ENCODE measurements at places on chromosomes 3 and 15. TPM values are rescaled to one million over a fixed set of nuclear protein-coding genes. Genes with fewer than 3 reads are reported as not detected.

Gene ALS2CL
- 0.19 TPM for total RNA-seq

Gene ABI3BP
- total RNA-seq, result 0.10 TPM

Gene NR2E3
- not detected for total RNA-seq

DNA sequence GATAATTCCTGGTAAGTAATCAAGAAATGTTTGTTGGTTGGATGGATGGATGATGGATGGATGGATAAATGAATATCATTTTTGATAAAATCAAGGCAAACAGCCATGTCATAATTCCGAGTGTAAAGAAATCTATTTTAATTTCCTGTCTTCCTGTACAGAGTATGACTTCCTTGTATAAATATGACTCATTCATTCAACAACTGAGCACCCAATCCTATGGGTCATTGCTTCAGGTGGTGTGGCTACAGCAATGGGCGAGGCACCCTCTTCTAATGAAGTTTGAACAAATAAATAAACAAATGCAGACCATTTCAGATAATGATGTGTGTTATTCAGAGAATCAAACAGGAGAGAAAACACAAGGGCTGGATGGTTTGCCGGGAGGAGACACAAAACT is 198.7 kb downstream of the TNIK start:
- no peak for DNase-seq
- H3K27ac ChIP-seq, result peak overlapping the region; percentile 11
- no peaks in the 10 kb centered on the region for H3K27me3 ChIP-seq

DNA sequence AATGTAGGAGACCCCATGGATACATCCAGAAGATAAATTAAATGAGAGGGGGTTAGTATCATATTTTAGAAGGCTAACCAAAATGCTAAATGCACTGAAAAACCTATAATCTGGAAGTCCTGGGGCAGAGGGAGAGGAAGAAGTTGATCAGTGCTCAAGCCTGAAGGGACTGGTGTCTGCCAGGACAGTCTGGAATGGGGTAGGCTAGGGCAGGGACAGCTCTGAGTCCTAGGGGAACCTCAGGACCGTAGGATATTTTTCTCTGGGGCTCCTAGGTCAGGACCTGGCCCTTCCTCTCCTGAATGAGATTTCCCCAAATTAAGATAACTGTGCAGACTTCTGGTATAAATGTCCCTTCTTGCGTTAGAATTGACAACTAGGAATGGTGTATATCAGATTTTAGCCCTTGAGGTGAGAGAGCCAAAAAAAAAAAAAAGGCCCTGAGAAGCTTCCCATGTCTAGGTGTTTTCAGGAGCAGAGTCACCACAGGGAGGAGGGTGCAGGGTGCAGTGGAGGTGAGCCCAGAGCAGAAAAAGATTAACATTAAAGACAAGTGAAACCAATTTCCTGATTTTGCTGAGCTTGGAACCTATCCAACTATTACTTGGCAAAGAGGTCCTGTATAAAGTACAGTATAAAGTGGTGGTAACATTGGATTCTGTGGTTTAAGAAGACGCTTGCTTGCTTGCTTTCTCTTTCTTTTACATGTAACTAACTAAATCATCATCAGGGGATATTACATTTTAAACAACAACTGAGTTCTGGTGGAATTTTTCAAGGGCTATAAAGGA is 63.5 kb downstream of the HACD2 start:
- H3K4me3 ChIP-seq, result no peak overlapping the region
- peaks cover 4% of the 10 kb centered on the region for H3K4me1 ChIP-seq
- no peak for DNase-seq
- H3K27me3 ChIP-seq, result no peaks in the 10 kb centered on the region
- H3K36me3 ChIP-seq, result peaks cover 2% of the 10 kb centered on the region

GRCh38 chr15:75776065-75776423 is 63.4 kb upstream of the CSPG4 start:
- H3K4me1 ChIP-seq, result no peaks in the 10 kb centered on the region
- DNase-seq, result no peak
- no peaks in the 10 kb centered on the region for H3K36me3 ChIP-seq
- no peaks in the 10 kb centered on the region for H3K27me3 ChIP-seq
- H3K27ac ChIP-seq, result no peak overlapping the region

DNA sequence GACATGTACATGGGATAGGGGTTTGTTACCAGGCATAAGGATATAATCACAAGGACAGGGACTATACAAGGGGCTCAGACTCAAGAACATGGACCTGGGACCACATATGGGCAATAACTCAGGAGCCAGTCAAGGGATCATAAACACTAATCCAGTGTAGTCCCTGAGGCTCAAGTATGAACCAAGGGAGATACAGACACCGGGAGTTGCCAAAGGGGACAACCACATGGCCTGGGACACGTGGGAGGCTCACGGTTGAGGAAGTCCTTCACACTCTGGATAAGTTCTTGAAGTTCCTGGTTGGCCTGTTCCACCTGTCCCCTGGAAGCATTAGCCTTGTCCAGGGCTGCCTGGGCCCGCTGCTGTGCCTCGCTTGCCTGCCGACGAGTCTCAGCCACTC is 1.8 kb upstream of the USP19 start:
- no peak overlapping the region for H3K4me3 ChIP-seq
- H3K27me3 ChIP-seq, result no peaks in the 10 kb centered on the region
- peaks cover 4% of the 10 kb centered on the region for H3K36me3 ChIP-seq

- no peak for DNase-seq
- no peaks in the 10 kb centered on the region for H3K36me3 ChIP-seq
- H3K27ac ChIP-seq, result no peak overlapping the region
- H3K27me3 ChIP-seq, result no peaks in the 10 kb centered on the region
- H3K4me3 ChIP-seq, result no peak overlapping the region
Observed at GRCh38 chr3:129525341-129525968, 3.0 kb upstream of the RHO start.

DNA sequence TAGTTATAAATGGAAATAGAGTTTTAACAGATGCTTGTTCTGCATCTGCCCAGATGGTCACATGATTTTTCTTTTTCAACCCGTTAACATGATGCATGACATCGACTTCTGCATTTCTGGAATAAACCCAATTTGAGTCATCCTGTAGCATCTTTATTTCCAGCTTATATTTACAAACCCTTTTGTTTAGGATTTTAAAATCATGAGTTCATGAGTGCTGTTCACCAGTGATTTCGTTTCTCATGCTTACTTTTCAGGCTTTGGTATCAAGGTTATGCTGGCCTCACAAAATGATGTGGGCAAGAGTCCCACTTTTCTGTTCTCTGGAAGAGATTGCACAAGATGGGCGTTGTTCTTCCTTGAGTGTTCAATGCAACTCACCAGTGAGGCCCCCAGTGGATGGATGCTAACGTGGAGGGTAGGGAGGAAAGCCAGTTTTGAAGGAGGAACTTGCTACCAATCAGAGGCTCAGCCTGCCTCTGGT is 5.2 kb downstream of the HRH1 start:
- H3K36me3 ChIP-seq, result no peaks in the 10 kb centered on the region
- no peak overlapping the region for H3K27ac ChIP-seq
- no peak for DNase-seq

DNA sequence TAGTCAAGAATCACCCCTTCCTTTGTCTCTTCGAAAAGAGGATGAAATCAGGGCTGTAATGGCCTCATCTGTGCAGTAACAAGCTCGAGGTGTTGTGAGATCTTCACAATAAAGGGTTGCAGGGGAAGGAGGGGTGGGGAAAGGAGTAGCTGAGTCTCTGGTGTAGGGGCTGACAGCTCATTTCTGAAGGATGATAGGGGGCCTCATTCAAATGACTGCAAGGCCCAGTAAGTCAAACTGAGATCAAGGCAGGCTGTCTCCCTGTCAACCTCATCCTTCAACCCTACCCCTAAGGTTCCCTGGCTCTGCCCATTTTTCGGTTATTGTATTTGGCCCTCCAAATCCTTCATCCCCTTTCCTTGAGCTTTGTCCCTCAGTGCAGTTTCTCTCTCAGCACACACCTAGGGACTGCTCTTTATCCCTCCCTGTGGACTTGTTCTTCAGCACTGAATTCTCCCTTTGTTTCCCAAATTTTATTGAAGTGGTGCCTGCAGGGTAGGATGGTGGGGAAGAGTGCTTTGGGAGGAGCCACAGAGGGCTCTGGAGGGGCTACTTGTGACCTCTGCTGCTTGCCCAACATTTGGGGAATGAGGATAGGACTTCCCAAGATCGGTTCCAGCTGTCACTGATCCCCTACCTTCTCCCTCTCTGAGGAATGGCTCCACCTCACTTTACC is 38.1 kb downstream of the ZNF589 start:
- H3K36me3 ChIP-seq, result no peaks in the 10 kb centered on the region
- no peaks in the 10 kb centered on the region for H3K27me3 ChIP-seq
- no peak overlapping the region for H3K27ac ChIP-seq
- no peak for DNase-seq
- H3K4me1 ChIP-seq, result no peaks in the 10 kb centered on the region
- H3K4me3 ChIP-seq, result no peak overlapping the region

- no peak overlapping the region for H3K4me3 ChIP-seq
- H3K36me3 ChIP-seq, result no peaks in the 10 kb centered on the region
- no peak overlapping the region for H3K27ac ChIP-seq
Observed at GRCh38 chr3:52395503-52395865, 49.4 kb downstream of the SEMA3G start.

DNA sequence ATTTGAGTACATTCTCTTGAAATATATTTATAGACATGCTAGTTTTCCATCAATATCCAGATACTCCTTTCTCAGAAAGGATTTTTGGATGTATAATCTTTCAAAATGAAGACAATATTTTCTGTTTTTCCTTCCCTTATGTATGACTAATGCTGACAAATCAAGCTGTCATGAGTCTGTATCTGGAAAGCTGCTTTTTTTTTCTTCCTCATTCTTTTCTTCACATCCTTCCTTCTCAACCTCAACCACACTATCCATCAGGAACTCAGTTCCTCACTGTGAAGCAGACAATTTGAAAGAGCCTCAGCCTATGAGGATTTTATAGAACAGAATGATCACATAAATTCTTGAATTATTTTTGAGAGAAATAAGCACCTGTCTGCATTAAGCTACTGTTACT is 335.9 kb upstream of the EPHA6 start:
- no peaks in the 10 kb centered on the region for H3K27me3 ChIP-seq
- H3K4me3 ChIP-seq, result no peak overlapping the region
- H3K36me3 ChIP-seq, result no peaks in the 10 kb centered on the region
- no peak for DNase-seq
- no peak overlapping the region for H3K27ac ChIP-seq
- no peaks in the 10 kb centered on the region for H3K4me1 ChIP-seq
